ENCODE measurements at places on chromosomes 12 and 14.
A peak's percentile ranks its signal among the peaks of the same experiment; 100 is the strongest.

- no peak for DNase-seq
Measured at GRCh38 chr14:67928375-67928774, 108.8 kb downstream of the RAD51B start.

DNA sequence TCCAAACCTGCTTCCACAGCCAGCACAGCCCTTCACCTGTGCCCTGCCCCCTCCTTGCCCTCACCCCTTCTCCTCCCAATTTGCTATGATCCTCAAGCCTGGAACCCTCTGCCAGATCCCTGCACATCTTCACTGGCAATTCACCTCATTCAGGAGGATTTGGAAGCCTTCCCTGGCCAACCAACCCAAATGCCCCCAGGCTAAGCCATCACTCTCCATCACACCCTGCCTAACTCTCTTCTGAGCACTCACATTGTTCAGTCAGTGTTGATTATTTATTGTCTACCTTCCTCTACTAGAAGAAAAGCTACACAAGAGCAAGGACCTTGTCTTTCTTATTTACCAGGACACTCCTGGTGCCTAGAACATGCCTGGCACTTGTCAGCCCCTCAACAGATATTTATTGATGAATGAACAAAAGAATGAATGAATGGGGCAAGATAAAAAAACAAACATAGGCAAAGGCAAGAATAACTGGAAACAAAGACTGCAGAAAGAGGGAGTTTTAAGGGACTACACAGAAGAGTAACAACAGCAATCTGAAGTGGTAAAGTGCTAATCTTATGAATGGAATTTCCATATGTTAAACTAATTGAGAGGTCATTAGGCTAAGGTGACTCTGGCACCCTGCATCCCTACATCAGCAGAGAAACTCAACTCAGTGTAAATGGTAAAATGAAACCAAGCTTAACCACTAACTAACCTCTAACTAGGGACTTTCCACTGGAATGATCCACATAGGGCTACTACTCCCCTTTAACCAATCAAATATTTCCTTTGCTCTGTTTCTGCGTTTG, 33.4 kb downstream of the TMTC1 start:
- no peak for DNase-seq

DNA sequence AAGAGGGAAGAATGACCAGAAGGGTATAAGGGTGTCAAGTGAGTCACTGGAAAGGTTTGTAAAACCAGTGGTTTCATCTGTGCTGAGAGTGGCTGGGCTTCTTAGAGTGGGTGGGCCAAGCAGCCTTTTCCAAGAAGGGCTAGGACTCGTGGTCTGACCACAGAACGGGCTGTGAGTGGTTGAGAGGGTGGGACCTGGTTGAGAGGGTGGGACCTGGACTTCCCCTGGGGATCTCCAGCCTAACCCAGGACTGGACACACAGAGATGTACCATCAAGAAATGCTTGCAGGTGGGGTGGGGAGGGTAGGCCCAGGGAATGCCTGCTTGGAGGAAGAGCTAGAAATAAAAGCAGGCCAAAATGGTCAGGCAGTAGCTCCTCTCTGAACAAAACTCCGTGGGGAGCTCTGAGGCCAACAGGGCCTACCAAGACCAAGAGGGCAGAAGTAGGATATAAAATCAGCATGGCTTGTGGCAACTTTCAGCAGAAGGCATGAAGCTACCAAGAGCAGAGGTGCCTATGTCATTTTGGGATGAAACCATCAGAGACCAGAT, 140.5 kb downstream of the FOXN3 start:
- DNase-seq, result peak; percentile 34

- DNase-seq, result no peak
Measured at GRCh38 chr14:49934646-49935045, 41.8 kb downstream of the ARF6 start.

GRCh38 chr12:130675791-130676190, 40.3 kb downstream of the RIMBP2 start:
- no peak for DNase-seq

DNA sequence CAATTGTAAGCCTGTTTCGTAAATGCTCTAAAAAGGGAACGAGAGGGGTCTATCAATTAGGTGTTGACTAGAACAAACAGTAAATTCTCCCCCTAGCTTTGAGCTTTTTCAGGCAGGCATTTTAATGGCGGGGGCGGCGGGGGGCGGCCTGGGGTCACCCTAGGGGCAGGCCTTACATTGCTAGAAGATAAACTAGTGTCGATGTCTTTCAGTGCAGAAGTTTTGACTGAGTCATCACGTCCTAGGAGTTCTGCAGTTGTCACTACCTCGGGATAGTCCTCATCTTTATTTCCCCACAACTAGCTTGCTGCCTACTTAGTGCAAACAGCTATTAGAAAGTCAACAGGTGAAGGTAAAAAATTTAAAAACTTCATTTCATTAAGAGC, 1.6 kb downstream of the ATP6V1D start:
- no peak for DNase-seq

DNA sequence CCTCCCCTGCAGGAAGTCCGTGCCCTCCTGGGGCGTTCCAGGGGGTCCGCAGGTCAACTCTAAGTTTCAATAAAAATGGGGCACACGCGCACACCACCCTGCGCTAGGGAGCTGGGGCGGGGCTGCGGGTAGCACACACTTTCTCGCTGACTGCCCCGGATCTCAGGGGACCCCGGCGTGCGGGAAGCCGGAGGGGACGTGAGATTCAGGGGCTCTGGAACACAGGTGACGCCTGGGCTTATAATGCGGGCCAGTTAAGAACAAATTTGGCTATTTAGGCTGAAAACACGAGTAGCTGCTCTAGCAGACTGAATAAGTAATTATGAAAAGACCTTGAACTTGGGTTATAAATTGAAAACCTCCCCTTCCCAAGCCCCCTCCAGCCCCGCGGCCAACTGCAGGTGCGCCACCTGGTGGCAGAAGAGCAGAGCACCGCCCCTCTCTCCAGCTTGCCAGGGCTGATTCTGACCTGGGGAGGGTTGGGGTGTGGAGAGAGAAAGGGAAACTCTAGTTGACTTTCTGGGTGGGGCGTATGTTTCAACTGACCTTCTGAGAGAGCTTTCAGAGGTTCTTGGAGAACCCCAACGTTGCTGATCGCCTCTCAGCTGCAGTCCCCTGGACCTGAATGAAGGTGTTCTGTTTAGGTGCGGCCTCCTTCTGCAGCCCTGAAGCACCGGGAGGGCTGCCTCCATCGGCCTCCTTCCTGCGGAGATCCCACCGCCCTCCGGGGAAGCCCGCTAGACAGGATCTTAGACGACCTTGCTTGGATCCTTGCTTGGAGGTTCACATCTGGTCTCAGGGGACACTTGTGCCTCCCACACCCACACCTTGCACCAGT, 118.4 kb upstream of the EVL start:
- DNase-seq, result peak; percentile 37

GRCh38 chr12:109738209-109738608, 24.6 kb downstream of the FAM222A start:
- DNase-seq, result no peak

GRCh38 chr14:63542231-63542999, 762 bp downstream of the PPP2R5E start:
- no peak for DNase-seq

- DNase-seq, result no peak
Measured at GRCh38 chr12:130194154-130194553, 31.9 kb downstream of the FZD10 start.

DNA sequence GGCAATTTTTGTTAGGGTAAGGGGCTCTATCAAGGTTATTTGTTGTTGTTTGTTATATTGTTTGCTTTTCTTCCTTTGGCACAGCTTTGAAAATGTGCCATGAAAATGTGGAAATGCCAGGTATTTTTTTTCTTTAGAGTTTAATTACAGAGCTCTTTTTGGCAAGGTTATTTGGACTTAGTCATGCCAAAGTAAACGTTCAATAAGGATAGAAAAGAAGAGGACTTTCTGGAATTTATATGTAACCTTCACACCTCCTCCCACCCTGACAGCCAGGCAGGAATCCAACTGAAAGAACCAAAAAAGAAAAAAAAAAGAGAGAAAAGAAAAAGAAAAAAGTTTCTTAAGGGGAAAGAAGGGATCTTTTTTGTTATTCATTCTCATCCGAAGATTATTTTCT, 217.8 kb downstream of the KITLG start:
- no peak for DNase-seq

- DNase-seq, result no peak
Measured at GRCh38 chr14:105150368-105151083, 18.1 kb downstream of the JAG2 start.

DNA sequence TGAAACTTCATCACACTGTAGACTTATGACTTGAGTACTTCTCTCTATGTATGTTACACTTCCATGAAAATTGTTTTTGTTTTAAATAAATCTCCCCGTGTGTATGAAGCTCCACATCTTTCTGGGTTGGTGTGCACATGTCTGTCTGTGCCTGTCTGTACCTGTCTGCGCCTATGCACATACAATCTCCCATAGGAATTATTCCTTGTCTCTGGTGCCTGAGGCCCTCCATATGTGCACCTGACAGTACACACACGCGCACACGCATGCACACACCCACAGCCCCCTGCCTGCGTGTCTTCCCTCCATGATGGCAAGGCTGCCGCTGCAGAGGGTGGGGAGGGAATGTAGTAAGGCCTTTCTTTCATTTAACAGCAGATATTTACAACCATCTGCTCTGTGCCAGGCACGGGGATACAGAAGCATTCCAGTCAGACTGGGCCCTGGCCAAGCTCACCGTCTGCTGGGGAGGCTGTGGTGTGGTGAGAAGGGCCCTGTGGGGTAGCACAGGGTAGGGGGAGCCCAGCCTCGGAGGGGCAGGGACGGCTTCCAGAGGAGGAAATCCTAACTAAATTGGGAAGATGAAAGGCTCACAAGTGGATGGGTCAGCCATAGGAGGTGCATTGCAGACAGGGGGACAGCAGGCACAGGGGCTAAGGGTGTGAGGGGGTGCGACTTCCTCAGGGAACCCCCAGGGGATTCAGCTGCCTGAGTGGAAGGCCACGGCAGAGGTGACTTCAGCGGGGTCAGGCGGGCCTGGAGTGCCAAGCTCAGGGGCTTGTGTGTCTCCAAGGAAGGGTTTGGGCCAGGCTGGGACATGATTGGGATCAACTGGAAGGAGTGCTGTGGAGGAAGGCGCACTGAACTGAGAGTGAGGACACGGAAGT, 26.1 kb downstream of the KRT8 start:
- DNase-seq, result no peak

- DNase-seq, result no peak
Measured at GRCh38 chr14:63877550-63877939, 24.7 kb downstream of the SYNE2 start.

DNA sequence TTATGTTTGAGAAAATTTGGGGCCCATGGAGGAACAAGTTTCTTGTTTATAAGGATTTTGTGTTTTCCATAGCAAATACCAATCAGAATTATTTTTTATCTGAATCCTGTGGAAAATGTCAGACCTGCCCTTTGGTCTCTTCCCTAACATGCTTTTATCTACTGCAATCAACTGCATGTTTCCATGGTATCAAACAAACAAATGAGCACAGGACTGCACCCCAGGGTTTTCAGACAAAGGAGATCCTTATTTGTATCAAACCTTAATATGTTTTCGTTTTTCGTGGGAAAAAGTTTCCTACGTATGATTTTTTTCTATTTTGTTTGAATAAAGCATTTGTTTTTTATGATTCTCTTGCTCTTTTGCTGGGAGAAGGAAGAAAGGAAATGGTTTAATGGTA, 91.1 kb downstream of the GPR135 start:
- no peak for DNase-seq

DNA sequence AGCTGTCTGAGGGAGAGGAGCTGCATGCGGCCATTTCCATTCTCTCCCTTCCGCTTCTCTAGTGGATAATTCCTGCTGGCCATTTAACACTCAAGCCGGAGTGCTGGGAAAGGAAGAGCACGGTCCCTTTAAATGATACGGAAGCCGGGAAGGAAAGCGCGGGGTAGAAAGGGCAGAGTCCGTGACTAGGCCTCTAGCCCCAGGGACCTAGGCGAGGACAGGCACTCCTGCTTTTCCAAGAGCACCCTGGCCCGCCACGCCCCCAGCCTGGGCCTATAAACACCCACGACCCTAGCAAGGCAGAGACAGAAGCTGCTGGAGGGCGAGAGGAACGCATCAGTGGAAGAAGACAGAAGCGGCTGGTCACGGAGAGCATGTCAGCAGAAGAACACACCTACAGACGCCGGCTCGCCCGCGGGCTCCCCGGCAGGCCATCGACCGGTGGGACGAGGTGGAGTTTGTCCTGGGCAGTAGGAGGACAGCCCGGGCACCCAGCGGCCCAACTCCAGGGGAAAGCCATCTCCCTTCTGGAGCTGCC, 1206.6 kb upstream of the TMEM132C start:
- no peak for DNase-seq

- DNase-seq, result no peak
Measured at GRCh38 chr12:90562671-90563070, 392.3 kb downstream of the CCER1 start.

GRCh38 chr12:55703901-55704761, 3.6 kb downstream of the ITGA7 start:
- no peak for DNase-seq

DNA sequence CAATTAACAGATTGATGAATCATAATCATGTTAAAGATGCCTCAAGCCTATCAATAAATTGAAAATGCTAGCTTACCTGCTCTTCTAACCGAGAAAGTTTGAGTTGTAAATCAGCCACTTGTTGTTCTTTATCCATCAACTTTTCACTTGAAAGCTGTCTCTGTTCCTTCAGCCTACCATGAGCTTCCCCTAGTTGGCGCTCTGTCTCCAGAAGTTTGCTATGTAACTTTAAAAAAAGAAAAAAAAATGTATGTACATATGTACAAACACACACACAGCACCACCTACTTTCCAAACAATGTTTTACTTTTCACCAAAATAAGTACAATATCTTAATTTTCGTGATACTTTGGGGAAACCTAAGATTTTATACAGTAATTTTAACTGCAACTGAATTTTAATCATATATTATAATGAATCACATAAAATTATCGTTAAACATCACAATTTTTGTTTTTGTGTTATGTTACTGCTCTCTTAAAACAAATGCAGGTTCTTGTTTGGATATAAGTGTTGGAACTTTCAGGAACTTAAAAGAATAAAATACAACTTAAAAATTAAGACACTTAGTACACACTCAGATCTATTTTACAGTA, 101.2 kb downstream of the EEA1 start:
- DNase-seq, result no peak

- DNase-seq, result no peak
Measured at GRCh38 chr12:103810111-103810510, 30.9 kb downstream of the NT5DC3 start.

GRCh38 chr12:89710873-89711750, 2.5 kb upstream of the ATP2B1 start:
- no peak for DNase-seq

- no peak for DNase-seq
Measured at GRCh38 chr12:18446061-18446644, 184.8 kb downstream of the PIK3C2G start.

DNA sequence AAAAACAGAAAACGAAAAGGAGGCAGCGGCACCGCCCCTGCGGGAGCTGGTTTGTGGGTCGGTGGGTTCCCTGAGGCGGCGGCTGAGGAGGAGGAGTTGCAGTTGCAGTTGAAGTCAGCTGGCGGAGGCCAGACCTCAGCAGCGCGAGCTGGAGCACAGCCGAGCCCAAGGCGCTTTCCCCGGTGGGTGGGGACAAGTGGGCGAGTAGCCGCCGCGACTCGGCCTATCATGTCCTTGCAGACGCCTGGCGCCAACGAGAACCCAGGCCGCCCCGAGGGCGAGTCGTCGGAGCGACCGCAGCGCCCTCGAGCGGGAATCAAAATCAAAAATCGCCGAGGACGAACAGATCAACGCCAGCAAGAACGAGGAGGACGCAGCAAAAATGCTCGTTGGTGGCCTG, 12.7 kb upstream of the CLEC1A start:
- no peak for DNase-seq

GRCh38 chr12:123893276-123893675, 79.4 kb downstream of the CCDC92 start:
- DNase-seq, result no peak

GRCh38 chr12:22856178-22856577, 231.2 kb downstream of the ETNK1 start:
- no peak for DNase-seq
